HuH-7 (cell line): ENCODE measurements at places on chromosomes 1 and 21.

- DNase-seq = no peak
These were observed 35.4 kb upstream of the FGGY start for GRCh38 chr1:59261537-59261936.

- peak; percentile 8 for DNase-seq
These were observed 229.6 kb upstream of the JUN start for GRCh38 chr1:59013276-59013927.

DNA sequence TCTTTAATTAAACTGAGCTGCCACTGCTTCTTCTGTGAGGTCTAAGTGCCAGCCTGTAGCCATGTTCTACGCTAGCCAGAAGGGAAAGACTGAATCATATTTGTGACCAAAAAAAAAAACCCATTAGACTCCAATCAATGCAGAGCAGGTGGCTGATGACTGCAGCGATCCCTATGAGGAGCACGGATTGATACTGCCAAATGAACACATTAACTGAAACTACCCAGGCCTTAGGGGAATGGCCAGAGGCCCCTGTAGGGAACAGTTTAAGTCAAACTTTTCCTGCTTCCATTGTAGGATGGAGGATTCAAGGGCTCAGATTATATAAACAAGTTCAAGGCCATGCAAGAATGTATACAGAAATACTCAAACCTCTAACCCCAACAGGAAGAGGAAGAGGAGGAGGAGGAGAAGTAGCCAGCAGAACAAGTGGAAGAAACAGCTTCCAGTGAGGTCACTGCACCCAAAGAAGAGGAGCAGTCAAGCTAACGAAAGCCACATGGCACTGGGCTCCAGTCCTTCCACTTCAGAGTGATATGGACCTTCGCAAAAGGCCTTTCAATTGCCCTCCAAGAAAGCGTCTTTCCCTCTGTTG lies 328.3 kb downstream of the SMYD3 start:
- no peak for DNase-seq

DNA sequence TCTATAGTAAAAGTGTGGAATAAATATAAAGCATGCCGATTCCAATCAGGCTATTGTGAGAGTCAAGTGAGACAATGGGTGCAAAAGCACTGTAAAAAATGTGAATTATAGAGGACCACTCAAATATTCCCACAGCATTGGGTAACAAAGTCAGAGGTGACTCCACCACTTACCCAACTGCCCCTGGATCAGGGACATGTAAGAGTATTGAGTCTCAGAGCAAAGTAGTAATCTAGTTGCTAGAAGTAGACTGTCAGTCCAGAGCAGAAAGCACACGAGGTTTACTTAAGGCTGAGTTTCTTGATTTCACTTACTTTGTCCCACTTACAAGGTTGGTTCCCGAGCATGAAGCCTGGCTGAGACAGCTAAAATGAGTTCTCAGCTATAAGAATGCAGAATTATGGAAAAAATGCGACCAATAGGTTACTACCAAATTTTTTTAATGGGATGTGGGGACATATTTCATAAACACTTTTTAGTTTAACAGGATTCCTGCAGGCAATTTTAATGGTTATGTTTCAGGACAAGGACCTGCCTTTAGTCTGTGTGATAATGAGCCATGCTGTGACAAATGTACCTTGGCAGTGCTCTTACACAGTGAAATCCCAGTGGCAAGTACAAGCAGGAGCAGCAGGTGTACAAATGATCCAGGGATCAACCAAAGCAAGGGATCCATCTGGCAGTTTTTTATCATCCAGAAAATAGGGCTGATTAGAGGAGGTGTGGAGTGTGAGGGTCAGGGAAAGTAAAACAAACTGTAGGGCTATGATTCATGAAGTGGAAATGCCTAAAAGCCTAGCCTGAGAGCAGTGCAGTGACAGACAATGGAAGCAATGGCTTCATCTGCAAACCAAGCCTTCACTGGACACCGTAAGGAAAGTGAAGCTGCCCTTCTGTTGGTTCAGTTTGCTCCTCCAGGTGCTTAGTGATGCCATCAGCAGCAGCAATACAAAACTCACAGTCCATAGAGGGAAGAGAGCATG lies 156.2 kb upstream of the SPAG17 start:
- no peak for DNase-seq

GRCh38 chr1:37875833-37876232 lies 16.4 kb upstream of the MTF1 start:
- no peak for DNase-seq

DNA sequence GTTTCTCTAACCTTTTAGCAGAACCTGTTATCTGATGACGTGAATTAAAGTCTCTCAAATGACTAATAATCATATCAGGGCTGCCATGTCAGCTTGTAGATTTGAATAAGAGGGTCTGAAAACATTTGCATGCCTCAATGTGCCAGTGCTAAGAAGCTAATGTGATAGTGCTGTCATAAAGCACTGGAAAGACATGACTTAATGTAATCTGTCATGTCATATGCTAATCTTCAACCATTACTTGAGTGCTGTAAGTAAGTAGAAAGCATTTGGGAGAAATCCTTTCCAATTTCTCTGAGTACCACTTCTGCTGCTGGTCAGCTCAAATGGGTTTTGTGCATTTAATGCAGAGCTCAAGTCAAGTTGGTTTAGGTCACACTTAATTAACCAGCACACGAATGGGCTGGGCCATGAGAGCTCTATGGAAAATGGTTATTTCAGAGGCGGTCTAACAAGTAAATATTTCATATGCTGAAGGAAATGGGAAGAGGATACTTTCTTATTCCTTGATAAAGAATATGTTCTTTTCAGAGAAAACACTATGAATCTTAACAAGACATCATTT lies 609.2 kb downstream of the LMO4 start:
- DNase-seq = no peak

- DNase-seq = no peak
These were observed 34.8 kb downstream of the LRRC8C start for GRCh38 chr1:89667691-89668090.

DNA sequence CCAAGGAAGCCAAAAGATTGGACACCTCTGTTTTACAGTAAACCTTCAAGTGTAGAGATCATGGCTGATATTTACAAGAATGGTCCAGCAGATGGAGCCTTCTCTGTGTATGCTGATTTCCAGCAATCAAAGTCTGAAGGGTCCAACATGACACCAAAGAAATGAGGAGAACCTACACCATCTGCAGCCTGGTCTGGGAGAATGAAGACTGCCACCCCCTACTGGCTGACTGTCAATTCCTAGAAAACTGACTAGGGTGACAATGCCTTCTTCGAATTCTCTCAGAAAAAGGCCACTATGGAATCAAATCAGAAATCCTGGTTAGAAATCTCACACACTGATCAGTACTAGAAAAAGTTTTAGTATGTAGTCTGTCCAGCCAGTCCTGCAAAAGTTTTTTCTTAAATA lies 83.3 kb downstream of the CDC42BPA start:
- peak; percentile 74 for DNase-seq

- DNase-seq = no peak
These were observed at the start of gene LRRN2 for GRCh38 chr1:204685236-204686006. Gene LRRN2, minus strand, starts transcription at chr1:204685738. Its CDS starts 65,746 bp downstream, at chr1:204619992.

- no peak for DNase-seq
These were observed 113.9 kb downstream of the GLIS1 start for GRCh38 chr1:53625049-53625448.

DNA sequence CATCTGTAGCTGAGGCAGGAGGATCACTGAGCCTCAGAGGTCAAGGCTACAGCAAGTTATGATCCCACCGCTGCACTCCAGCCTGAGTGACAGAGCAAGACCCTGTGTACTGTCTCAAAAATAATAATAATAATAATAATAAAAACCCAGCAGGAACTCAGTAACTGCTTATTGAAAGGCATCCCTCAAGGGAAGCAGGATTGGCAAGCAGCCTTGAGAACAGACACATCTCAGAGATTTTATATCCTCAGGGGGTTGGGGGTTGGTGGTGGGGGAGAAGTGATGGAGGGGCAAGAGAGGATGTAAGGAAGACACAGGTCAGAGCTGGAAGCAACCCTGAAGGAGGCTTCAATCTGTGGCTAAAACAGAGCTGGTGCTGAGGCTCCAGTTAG lies 29.6 kb downstream of the GNB1 start:
- no peak for DNase-seq

DNA sequence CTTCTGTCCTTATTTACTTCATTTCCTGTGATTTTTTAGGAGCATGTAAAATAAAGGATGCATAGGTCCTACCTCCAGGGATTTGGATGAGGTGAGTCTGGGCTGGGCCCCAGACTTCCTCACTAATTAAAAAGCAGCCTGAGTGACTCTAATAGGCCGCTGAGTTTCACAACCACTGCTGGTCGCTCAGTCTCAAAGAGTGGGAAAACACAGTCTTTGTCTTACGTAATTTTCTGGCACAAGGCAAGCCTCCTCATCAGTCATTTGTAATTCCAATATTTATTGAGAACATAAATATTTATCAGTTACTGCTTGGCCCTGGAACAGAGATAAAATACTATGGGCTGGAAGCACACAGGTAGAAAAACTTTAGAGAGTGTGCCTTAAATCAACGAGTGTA lies 195.4 kb upstream of the RUNX1 start:
- no peak for DNase-seq

GRCh38 chr1:169741666-169742394 lies 8.0 kb upstream of the SELE start:
- no peak for DNase-seq

DNA sequence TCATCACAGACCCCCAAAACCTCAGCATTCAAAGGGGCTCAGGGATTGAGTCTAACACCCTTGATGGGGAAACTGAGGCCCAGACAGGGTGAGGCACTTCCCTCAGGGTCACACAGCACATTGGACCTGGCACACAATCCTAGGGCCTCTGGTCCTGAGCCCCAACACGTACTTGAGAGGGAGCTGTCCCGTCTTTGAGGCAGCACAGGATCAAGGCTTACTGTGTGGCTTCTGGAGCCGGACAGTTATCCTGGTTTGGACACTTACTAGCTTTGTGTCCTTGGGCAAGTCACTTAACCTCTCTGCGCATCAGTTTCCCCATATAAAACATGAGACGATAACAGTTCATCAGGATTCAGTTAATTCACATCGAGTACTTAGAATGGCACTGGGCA lies 26.5 kb downstream of the RUNX3 start:
- no peak for DNase-seq

DNA sequence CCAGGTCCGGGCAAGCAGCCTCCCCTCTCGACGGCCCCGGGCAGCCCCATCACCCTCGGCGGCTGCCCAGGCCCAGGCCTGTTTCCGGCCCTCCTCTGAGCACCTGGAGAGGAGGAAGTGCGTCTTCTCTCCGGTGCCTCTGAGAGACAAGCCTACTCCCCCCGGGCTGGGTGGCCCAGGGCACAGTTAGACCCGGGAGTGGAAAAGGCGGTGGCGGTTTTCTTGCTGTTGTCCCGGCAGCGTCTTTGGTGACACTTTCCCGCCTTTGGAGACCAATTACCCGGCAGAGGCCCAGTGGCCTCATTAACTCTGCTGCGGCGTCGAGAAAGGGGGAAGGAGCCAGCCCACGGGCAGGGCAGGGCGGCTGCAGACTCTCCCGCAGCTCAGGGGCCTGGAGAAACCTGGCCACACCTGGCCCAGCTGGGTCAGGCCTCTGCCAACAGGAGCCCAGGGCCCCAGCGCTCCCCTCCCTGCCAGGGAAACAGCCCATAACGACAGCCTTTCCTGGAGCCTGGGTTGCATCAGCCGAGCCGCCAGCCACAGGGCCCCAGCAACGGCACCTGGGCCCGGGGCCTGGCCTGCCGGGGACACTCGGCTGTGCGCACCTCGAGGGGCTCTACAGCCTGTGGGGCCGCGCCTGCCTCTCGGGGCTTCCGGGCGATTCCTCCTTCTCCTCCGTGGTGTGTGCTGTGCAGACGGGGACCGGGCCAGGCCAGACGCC lies 28.4 kb upstream of the C1orf159 start:
- DNase-seq = no peak
